Neural crest cell (in vitro differentiated cells): ENCODE measurements at places on chromosomes 12 and 14.

DNA sequence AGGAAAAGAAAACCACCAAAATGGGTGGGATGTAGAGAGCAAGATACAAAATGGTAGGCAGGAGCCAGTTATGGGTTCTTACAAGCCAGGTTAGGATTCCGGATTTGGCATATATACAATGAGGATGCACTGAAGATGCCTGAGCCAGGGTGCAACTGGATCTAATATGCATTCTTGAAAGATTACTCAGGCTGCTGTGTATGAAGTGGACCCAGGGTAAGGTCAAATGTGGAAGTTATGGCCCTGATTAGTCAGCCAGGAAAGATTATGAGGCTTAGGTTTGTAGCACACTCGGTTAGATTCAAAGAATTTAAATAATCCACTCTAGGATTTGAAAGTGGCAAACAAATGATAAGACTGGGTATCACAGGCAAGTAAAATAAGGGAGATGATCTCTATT, 1750.7 kb upstream of the FLRT2 start:
- no peak for DNase-seq
- no peaks in the 10 kb centered on the region for H3K36me3 ChIP-seq
- no peaks in the 10 kb centered on the region for H3K27me3 ChIP-seq
- no peak overlapping the region for H3K4me3 ChIP-seq
- H3K4me1 ChIP-seq = no peaks in the 10 kb centered on the region

- no peak overlapping the region for H3K4me3 ChIP-seq
- no peak for DNase-seq
- no peak overlapping the region for H3K27ac ChIP-seq
Measured at GRCh38 chr14:64195199-64195598, 99.0 kb downstream of the ESR2 start.

- no peaks in the 10 kb centered on the region for H3K27me3 ChIP-seq
- no peak for DNase-seq
- no peak overlapping the region for H3K4me3 ChIP-seq
Measured at GRCh38 chr12:43113135-43113534, 438.9 kb downstream of the ADAMTS20 start.

- H3K27ac ChIP-seq = no peak overlapping the region
- no peaks in the 10 kb centered on the region for H3K36me3 ChIP-seq
- H3K27me3 ChIP-seq = no peaks in the 10 kb centered on the region
- H3K4me1 ChIP-seq = no peaks in the 10 kb centered on the region
- H3K4me3 ChIP-seq = no peak overlapping the region
Measured at GRCh38 chr14:66248256-66248655, 237.9 kb upstream of the CCDC196 start.

GRCh38 chr12:91142221-91142631, 30.9 kb upstream of the LUM start:
- H3K27ac ChIP-seq = no peak overlapping the region
- DNase-seq = no peak
- H3K4me1 ChIP-seq = peaks cover 5% of the 10 kb centered on the region
- no peaks in the 10 kb centered on the region for H3K36me3 ChIP-seq

DNA sequence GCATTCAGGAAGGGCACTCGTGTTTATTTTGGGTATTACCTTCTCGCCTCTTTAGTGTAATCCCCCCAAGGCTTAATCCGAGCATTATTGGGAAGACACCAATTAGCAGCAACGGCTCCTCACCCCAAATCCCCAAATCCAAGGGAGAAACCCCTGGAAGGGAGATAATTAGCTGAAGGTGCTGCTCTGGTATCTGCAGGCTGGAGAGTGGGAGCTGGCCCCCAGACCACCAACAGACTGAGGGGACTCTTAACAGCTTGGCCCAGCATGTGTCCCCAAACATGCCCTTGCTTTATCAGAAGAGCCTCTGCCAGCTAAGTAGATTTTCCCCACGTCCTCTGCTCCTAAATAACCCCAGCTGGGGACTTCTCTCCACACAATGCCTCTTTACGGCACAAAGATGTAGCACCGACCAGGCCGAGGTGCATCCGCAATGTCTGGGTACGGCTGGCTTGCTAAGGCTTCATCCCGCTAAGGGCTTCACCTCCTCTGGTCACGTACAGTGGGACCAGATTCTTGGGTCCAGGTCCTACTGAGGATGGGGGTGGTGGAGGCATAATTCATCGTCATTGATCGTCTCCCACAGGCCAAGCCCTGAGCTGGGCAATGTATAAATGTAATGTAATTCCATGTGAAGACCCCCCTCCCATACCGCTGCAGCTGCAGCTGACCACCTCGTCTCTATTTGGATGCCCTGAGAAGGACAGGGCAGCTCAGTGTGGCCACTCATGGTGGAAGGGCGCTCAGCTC, 123.7 kb upstream of the GSC start:
- no peak for DNase-seq
- no peak overlapping the region for H3K4me3 ChIP-seq
- no peak overlapping the region for H3K27ac ChIP-seq
- no peaks in the 10 kb centered on the region for H3K4me1 ChIP-seq
- peaks cover 5% of the 10 kb centered on the region for H3K27me3 ChIP-seq

DNA sequence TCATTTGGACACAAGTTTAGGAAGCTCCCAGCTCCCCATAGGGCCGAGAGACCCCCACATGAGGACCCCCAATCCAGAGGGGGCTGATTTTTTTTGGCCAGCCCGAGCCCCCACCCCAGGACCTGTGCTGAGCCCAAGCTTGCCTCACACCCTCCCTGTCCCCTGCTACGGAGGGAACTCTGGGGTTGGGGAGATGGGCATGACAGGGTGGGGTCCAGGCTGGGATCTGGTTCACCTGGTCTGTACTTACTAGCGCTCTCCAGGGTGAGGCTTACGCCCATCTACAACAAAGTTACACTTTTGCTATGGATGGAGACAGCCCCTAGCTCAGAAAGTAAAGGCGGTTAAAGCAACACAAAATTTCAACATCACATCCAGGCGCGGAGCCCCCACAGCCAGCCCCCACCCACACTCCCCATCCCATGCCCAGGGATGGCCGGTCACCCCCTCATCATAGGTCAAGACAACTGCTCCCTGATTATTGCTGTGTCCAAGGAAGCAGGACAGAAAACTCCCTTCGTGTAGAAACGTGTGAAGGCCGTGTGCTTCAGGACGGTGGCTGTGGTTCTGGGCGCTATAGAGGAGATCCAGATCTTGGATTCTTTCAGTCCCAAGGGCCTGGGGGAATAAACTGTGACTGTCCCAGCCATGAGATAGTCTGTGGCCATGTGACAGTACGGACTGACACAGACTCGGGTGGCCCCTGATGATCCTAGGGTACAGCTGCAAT, 10.7 kb downstream of the SLC25A29 start:
- no peak overlapping the region for H3K27ac ChIP-seq
- DNase-seq = no peak
- H3K4me3 ChIP-seq = peak overlapping the region; percentile 51
- peaks cover 3% of the 10 kb centered on the region for H3K36me3 ChIP-seq
- H3K4me1 ChIP-seq = peaks cover 15% of the 10 kb centered on the region
